Upper lobe of left lung (tissue), 6 donors: ENCODE measurements at places on chromosomes 1 and 21.
A peak's percentile ranks its signal among the peaks of the same experiment; 100 is the strongest.

DNA sequence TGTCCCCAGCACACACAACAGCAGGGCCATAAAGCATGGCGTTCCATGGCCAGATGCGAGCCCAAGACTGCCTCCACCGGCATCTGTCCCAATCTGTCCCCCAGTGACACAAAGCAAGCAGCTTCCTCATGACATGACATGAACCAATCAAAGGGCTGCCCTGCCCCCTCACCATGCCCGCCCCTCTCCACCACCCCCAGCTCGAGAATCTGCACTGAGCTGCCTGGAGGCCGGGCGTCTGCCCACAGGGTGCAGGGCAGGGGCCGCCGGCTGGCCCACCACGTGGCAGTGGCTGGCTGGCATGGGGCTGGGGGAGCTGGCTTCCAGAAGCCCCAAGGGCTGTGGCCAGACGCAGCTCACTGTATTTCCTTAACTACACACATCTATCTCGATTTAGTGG is 27.8 kb downstream of the WNT9A start:
- H3K4me3 ChIP-seq: no peak overlapping the region
- no peaks in the 10 kb centered on the region for H3K27me3 ChIP-seq
- DNase-seq: no peak

GRCh38 chr1:173869021-173869359 is 810 bp downstream of the ZBTB37 start:
- H3K27ac ChIP-seq: peak overlapping the region; percentile 98
- no peak for DNase-seq
- H3K36me3 ChIP-seq: peaks cover 7% of the 10 kb centered on the region
- H3K4me3 ChIP-seq: peak overlapping the region; percentile 79

DNA sequence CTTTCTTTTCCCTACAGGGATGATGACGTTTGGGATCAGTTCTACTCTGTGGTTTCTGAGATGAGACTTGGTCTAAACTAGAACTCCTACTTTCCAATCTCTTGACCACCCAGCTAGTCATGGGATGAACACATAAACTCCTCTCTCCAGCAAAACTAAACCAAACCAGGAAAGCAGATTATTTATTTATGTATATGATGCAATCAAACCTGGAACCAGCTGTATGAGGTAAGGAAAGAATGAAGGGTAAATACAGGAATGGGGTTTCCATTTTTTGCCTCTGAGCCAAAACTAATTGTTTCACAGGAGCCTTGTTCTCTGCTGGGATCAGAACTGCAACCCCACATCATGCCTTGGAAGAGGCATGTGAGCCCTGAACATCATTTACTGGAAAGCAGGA is 3.3 kb upstream of the AGT start:
- no peaks in the 10 kb centered on the region for H3K4me1 ChIP-seq
- H3K27me3 ChIP-seq: no peaks in the 10 kb centered on the region
- no peak overlapping the region for H3K4me3 ChIP-seq

DNA sequence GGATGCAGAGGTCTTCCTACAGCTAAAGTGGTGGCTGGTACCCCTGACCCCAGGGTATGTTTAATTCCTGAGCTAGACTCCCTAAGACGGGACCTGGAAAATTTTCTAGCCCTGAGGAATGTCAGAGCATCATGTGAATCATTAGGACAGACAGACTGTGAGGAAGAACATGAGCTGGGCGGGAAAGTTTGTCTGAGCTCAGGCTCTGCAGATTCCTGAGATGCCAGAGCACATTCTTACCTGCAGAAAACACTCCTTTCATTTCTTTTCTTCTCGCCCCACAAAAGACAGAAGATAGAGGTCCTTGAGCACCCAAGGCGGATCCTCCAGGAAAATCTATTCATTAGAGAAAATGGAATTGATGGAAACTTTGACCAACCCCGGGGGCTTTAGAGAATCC is 6.5 kb downstream of the CAPN2 start:
- H3K27me3 ChIP-seq: no peaks in the 10 kb centered on the region
- H3K36me3 ChIP-seq: peaks cover 19% of the 10 kb centered on the region
- peaks cover 88% of the 10 kb centered on the region for H3K4me1 ChIP-seq

DNA sequence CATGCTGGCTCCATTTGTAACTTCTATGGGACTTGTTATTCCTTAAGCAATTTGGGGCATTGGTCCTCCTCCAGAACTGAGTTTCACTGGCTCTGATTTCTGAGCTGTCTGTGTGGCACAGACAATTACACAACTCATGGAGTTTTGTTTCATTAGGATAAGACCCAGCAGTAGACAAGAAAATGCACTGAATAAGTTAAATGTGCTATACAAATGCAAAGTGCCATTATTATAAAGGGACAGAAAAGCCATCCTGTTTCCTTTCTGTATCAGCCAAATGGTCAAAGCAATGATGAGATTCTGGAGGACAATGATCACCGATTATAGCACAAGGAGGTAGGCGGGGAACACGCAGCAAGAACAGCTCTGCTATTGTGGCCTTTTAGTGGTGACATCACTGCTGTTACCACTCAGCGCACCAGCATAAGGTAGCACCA is 81.9 kb downstream of the CNIH3 start:
- no peaks in the 10 kb centered on the region for H3K36me3 ChIP-seq
- peaks cover 8% of the 10 kb centered on the region for H3K4me1 ChIP-seq
- DNase-seq: no peak
- H3K4me3 ChIP-seq: no peak overlapping the region
- no peaks in the 10 kb centered on the region for H3K27me3 ChIP-seq

- no peak overlapping the region for H3K27ac ChIP-seq
- DNase-seq: no peak
- no peak overlapping the region for H3K4me3 ChIP-seq
- H3K4me1 ChIP-seq: no peaks in the 10 kb centered on the region
Measured at GRCh38 chr1:48099072-48099773, 102.0 kb upstream of the TRABD2B start.

DNA sequence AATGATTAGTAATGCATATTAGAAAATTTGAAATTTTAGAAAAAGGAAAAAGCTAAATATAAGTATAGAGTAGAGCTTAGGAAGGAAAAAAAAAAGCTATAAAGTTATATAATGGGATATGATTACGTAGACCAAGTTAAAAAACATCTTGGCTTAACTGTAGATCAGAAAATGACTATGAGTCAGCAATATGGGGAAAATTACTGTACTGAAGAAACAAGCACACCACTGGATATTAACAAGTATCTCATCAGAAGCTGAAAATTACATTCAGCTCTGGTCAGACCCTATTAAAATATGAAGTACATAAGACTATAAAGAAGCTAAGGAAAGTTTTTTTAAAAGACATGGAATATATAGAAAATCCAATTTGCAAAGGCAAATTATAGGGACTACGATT is 19.5 kb downstream of the DNAJC8 start:
- no peak overlapping the region for H3K4me3 ChIP-seq
- H3K4me1 ChIP-seq: peaks cover 6% of the 10 kb centered on the region
- no peaks in the 10 kb centered on the region for H3K27me3 ChIP-seq
- H3K36me3 ChIP-seq: peaks cover 12% of the 10 kb centered on the region
- no peak overlapping the region for H3K27ac ChIP-seq

GRCh38 chr1:104768466-104768865 is 1018.8 kb downstream of the AMY1C start:
- no peaks in the 10 kb centered on the region for H3K27me3 ChIP-seq
- no peak overlapping the region for H3K4me3 ChIP-seq
- H3K4me1 ChIP-seq: no peaks in the 10 kb centered on the region
- DNase-seq: no peak

DNA sequence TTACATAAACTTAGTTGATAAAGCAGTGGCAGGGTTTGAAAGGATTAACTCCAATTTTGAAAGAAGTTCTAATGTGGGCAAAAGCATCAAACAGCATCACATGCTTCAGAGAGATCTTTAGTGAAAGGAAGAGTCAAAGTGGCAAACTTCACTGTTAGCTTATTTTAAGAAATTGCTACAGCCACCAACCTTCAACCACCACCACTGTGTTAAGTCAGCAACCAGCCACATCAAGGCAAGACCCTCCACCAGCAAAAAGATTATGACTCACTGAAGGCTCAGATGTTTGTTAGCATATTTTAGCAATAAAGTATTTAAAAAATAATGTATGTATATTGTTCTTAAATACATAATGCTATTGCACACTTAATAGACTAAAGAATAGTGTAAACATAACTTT is 21.3 kb upstream of the MAGI3 start:
- H3K4me1 ChIP-seq: no peaks in the 10 kb centered on the region
- DNase-seq: no peak
- no peaks in the 10 kb centered on the region for H3K36me3 ChIP-seq
- no peak overlapping the region for H3K4me3 ChIP-seq

DNA sequence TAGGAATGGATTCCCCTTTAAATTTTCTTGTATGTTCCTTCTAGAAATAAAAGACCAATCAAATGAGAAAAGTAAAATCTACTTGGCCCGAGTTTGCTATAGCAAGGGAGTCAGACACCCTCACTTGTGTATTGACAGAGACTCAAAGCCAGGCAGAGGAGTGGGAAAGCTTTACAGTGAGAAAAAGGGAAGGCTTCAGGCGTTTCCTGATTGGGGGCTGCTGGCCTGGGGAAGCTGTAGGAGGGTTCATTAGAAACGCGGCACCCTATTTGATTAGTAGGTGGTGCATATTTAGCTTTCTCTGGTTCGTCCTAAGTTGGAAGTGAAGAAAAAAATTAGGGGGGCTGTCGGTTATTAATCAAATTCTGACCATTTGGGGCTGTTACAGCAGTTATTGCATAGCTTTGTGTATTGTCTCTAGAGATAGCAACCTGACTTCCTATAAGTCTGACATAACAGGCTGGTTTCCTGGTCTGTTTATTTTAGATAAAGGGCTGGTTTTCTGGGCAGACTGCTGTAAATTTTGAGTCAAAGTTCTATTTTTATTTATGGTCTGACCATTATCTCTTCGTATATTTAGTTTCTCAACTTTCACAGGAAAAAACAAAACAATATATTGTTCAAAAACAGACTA is 10.0 kb downstream of the SLC25A24 start:
- peaks cover 6% of the 10 kb centered on the region for H3K36me3 ChIP-seq
- H3K4me1 ChIP-seq: peaks cover 24% of the 10 kb centered on the region
- H3K27ac ChIP-seq: peak overlapping the region; percentile 24
- no peak overlapping the region for H3K4me3 ChIP-seq

DNA sequence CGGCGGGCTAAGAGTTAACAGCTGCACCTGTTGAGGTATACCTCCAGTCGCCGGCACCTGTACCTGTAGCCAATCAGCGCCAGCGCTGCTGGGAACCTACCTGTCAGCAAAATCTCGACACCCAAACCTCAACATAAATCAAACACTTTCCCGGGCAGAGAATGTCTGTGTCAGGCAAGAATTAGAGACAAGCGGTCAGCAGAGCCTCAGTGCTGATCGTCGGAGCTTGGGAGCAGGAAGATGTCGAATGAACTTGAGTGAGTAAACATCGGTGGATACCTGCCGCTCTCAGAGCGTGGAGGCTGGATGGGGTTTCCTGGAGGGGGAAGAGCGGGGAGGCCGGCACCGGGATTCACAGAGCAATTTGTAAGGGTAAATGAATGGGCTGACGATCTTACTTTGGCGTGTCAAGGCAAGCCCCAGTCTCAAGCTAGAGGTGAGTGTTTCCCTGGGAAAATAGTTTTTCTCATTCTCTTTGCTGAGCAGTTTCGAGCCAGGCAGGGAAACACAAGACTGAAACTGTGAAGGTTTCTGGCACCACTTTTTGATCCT is at the start of gene GRHL3:
GRHL3 (plus strand) TSS at position 46 of the 552 bp plus-strand sequence; CDS start at position 241, 195 bp downstream.
- DNase-seq: no peak
- no peaks in the 10 kb centered on the region for H3K27me3 ChIP-seq
- no peak within 1 kb of the TSS for H3K27ac ChIP-seq

DNA sequence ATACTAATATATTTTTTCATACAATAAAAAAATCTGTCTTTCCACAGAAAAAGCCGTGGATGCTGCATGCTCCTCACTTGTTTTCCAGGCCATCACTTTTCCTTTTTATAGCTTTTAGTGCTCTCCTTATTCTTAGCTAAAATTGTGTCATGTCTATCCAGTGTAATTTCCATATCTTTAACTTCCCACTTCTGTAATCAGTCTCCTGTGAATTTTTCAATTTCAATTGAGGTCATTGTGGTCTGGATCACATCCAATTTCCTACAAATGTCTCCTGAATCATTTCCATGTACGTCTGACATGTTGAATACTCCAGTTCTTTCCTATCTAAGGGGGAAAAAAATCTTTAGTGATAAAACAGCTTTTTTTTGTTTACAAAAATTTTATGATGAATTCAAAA is 838.2 kb upstream of the B3GALT2 start:
- no peaks in the 10 kb centered on the region for H3K27me3 ChIP-seq
- H3K36me3 ChIP-seq: no peaks in the 10 kb centered on the region
- DNase-seq: no peak
- H3K4me3 ChIP-seq: no peak overlapping the region

DNA sequence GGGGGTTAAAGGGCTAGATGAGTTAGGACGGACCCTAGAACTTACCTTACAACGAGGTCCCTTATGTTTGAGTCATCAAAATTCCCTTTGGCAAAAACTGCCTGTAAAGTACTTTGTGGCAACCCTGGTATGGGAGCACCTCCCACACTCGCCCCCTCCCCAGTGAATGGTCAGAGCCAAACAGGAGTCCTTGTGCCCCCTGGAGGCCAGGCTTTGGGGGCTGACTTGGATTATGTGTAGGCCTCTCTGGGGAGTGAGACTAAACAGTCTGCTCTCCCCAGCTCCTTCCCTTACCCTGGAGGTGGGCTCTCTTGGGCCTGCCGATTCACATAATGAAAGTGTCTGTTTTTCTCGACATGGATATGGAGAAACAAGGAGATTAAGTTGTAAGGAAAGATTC is 81.2 kb downstream of the ADCY10 start:
- H3K4me1 ChIP-seq: no peaks in the 10 kb centered on the region
- DNase-seq: no peak
- no peak overlapping the region for H3K27ac ChIP-seq
- no peaks in the 10 kb centered on the region for H3K36me3 ChIP-seq
- no peaks in the 10 kb centered on the region for H3K27me3 ChIP-seq

DNA sequence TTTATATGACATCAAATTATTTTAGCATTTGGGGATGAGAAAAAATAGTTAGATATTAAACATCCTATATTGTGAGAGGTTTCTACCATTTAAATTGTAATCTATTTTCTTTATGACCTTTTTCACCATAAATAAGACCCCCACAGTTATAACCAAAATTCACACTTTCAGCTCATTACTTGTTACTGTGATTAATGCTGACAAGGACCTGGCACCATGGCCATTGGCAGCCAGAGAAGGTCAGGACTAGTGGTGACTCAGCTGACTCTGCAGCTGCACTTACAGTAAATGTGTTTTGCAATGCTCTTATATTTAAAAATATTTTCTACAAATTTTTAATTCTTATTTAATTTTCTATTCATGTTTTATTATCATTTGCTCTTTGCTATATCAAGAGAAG is 133.3 kb upstream of the C1orf105 start:
- H3K27ac ChIP-seq: no peak overlapping the region
- no peaks in the 10 kb centered on the region for H3K36me3 ChIP-seq
- H3K4me3 ChIP-seq: no peak overlapping the region
